ENCODE measurements at places on chromosomes 16 and 17.

DNA sequence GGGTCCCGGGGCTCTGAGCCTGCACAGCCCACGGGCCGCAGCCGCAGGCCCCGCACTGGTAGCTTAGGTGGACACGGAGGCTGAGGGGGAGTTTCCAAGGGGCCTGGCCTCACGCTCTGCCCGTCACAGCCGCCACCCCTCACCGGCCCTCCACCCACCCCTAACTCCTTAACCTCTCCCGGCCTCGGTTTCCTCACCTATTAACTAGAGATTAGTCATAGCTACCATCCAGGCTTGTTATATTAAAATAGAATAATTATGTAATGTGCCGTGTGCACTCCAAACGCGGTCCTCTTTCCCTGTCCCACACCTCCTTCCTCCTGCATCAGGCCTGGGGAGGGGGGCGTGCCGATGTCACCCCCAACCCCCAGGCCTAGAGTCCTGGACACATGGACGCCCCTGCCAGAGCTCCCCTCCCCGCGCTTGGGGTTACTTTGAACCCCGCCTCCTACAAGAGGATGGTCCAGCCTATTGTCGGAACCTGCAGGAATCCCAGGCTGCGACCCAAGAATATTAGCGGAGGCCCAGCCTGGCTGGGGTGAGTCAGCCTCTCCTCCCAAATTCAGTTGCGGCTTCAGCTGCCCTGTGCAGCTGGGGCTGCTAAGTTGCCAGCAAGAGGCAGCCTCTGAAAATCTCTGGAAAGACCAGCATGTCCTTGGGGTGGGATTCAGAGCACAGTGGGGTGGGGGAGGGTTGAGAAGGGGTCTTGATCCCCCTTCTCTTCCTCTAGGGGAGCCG is 17.3 kb downstream of the SOCS3 start:
- no peak for DNase-seq

- no peak for DNase-seq
Measured at GRCh38 chr17:337022-337420, 15.6 kb downstream of the RPH3AL start.

DNA sequence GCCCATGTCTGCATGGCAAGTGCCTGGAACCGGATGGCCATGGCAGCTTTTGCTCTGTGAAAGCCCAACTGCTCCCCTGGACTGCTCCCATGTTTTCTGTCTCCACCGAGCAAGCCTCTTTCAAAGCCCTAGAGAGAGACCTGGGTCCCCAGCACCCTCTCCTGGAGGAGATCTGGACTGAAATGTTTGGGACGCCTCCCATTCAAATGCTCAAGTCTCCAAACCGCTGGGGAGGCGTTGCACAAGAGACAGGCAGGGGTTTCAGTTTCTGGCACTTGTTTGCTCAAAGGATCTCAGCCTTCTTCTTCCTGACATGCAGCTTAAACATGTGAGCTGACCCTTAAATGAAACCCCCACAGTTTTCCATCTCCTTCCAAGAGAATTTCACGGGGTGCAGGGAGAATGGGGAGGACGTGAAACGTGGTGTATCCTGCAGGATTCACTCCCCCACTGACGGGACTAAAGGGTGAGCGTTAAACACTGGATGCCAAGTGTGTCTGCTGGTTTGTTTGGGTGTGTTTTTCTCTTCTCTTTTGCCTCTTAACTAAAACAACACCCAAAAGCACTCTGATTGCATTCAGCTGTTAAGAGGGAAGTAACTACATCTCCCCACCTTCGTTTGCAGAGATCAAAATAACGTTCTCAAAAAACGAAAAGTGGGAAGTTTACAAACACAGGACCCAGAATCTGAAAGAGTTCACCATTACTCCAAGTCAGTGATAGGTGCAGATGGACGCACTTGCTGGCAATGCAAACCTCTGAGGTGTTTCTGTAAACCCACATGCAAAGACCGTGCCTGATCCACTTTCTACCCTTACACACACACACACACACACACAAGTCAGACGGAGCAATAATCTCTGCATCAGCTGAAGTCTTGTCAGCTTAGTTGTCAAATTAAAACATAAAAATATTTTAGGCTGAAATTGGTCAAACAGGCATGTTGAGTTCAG is 256.9 kb downstream of the C16orf95 start:
- DNase-seq: no peak

DNA sequence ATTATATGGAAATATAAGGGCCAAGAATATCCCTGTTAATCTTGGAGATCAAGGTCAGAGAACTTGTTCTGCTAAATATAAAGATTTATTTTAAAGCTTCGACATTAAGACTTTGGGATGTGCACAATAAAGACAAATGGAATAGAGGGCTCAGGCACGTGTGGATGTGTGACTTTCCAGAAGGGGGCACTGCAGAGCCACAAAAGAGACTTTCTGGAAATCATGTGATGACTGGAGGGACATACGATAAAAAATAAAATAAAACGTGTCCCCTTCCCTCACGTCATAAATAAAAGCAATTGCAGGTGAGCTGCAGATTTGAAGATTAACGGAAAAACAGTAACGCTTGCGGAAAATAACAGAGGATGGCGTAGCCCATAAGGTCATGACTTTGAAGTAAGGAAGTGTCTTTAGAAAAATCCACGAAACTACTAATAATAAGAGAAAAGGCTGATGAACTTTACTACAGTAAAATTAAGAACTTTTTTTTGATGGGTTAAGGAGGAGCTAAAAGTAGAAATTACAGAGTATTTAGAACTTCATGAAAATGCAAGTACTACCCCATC is 9.4 kb upstream of the ENGASE start:
- no peak for DNase-seq

GRCh38 chr17:82780971-82781893 is 29.4 kb downstream of the TBCD start:
- no peak for DNase-seq

DNA sequence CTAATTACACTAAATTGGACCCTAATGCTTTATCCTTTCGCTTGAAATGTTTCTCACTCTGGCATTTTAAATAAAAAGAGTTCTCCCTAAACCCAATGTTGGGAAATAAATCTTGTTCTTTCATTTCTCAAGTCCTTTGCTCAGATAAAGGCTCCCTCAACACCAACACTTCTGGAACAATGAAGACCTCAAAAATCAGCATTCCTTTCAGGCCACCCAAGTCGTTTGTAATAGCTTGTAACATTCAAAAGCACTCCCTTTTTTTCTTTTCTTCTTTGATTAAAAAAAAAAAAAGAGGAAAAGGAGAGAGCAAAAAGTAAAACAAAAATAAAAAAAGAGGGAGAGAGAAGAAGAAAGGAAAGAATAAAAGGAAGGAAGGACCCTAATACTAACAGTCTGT is 23.3 kb upstream of the FOXJ1 start:
- no peak for DNase-seq

DNA sequence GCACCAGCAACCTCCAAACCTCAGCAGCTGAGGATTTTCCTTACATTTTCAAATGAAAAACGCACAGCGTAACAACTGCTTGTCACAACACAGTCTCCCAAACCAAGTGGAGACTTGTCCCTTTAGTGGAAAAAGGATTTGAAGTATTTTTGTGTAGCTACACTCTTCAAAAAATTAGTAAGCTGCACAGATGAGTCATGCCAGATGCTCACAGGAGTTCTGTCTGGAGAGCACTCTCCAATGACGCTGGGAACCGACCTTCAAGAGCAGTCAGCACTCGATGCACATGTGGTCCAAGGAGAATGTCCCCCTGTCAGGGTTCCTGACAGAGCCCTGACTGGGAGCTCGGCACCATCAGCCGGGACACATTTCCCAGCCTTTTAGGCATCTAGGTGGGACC is 39.8 kb downstream of the MAP1LC3B start:
- DNase-seq: no peak

- DNase-seq: no peak
Measured at GRCh38 chr16:59878999-59879398, 1144.9 kb upstream of the GOT2 start.

DNA sequence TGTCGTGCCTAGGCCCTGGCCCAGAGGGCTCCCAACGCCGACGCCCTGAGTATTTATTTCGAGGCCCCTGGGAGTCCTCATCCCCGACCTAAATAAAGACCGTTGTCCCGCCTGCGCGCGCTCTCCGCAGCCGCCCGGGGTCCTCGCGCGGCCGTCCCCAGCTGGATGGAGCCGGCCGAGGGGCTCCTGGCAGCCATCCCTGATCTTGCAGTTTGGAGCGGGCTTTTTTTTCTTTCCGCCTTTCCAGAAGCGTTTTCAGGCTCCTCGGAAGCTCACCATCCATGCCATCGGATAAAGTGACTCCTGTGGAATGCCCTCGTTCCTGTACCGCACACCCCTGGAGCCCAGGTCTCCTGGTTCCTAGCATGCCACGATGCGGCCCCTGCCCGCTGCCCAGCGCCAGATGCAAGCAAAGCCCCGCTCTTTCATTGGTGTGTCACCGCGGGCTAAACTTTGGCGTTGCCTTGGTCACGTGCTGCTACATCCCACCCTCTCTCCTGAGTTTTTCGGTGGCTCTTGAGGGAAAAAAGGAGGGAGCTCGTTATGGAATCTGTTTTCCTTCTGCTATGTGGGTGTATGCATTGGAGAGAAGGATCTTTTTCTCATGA is 716 bp downstream of the TMEM94 start:
- no peak for DNase-seq

- DNase-seq: no peak
Measured at GRCh38 chr16:25107466-25107792, 4.1 kb upstream of the LCMT1 start.

DNA sequence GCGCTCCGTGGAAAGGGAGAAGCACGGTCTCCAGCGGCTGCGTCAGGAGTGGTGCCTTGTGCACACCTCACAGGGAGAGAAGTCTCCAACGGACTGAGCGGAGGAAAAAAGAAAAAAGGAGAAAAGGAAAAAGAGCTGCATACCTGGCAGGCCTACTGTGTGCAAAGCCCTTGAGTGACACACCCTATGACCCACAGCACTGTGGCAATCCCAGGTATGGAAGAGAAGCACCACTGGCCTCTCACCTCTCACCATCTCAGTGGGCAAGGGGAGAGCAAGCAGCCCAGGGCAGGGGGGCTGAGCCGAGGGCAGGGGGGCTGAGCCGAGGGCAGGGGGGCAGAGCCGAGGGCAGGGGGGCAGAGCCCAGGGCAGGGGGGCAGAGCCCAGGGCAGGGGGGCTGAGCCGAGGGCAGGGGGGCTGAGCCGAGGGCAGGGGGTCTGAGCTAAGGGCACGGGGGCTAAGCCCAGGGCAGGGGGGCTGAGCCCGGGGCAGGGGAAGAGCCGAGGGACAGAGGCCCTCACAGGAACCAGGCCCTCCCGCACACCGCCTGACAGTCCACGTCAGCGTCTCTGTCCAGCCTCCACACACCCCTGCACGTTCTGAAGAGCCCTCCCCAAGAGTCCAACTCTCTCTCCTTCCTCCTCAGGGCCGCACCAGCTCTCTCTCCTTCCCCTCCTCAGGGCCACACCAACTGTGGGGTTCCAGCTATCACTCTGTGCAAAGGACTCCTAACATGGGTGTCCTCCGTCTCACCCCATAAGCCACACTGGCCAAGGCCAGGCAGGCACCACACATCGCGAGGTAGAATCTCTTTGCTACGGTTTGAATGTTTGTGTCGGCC is 105.8 kb downstream of the ZNF778 start:
- DNase-seq: no peak

GRCh38 chr17:28743243-28744103 is at the start of gene TRAF4:
Gene TRAF4 (plus strand): TSS chr17:28744011. CDS start chr17:28744113, 102 bp downstream.
- peak; percentile 52 for DNase-seq

- no peak for DNase-seq
Measured at GRCh38 chr16:1645914-1646525, 32.1 kb upstream of the JPT2 start.

DNA sequence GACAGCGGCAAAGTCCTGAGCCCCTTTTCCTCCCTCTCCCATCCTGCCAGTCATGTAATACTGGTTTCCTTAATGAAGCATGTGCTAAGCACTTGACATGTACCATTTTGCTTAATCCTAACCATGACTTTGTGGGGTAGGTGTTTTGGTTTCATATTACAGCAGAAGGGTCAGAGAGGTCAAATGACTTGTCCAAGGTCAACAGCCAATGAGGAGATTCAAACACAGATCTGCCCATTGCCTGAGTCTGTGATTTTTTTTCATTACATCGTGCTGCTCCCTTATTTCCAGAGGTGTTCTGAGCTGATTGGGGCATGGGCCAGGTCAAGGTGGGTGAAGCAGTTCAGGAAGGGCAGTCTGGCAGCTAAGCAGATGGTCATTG is 17.6 kb upstream of the PHF12 start:
- DNase-seq: no peak

GRCh38 chr17:64209356-64209941 is 53.6 kb downstream of the TEX2 start:
- no peak for DNase-seq

DNA sequence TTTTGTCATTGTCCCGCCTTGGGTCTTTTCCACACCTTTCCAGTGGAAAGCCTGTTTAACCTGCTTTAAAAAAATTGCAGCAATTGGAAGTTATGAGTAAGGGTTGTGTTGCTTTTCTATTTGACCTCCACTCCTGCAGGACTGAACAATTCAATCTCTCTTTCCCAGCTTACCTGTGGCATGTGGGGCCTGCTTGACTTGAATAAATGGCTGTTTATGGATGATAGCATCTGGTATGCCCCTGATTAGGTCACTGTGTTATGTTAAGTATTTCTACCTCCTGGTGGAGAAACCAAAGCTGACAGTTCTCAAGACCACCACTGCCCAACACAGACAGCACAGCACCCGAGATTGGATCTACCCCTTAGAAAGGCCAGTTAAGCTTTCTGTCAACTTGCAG is 64.8 kb upstream of the NOG start:
- DNase-seq: no peak

Data from KG1 (cell line).